CD4-positive, alpha-beta T cell treated with Interleukin-4 for 4 hours (primary cell): ENCODE measurements at places on chromosomes 1 and 21.
A peak's percentile ranks its signal among the peaks of the same experiment; 100 is the strongest.

DNA sequence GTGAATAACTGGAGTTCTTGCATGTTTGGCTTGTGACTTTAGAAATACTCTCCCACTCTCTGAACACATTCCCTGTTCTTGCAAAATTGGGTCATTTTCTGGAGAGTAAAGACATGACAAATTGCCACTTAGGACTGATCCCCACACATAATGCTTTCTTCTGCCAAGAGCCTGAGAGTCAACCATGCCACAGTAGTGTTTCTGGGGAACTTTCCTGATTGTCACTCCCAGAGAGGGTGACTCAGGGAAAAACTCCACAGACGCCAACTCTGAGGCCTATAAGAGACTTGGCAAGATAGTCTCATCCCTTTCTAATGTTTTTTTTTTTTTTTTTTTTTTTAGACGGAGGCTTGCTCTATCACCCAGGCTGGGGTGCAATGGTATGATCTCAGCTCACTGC, 157.8 kb downstream of the ATG4C start:
- no peak for DNase-seq

DNA sequence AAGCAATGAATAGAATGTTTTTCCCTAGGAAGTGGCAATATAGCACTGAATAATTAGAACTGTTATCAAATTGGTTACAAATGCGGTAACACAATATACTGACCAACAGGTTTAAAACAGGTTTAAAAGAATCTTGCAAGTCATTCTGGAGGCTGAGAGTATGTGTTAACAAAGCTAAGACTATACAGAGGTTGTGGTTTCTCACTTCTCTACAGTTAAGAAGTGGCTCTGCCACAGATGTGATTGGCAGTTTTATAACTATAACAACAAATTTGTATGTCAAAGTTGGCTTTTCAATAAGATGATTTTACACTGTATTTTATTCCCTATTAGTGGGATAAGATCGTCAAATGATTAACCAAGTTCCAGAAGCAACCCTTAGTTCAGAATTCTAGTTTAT, 7.1 kb downstream of the ANGEL2 start:
- DNase-seq = peak; percentile 10

- DNase-seq = no peak
Measured at GRCh38 chr1:9534953-9535352, 4.3 kb upstream of the SLC25A33 start.

DNA sequence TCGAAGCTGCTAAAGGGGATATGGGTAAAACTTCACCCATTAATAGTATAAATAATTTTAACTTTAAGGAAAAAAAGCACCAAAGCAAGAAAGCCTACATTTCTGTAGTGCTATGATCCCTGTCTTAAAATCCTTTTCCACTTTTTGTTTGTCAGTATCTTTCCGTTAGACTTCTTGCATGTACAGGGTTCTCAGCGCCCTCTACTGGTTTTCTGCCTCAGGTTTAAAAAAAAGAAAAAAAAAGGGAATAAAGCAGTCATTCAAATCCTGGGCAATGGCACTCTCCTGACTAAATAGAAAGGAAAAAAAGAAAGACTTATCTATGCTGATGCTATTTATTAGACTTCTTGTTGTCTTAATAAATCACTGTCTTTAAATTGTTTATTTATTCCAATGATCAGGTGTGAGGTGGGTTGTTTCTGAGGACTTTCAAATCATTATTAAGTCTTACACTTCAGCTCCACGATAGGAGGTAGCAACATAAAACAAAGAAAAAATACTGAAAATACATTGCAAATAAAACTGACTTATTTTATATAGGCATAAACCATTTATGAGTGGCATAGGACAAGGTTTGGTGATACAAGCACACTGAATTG, 475.4 kb upstream of the NR5A2 start:
- DNase-seq = peak; percentile 24

DNA sequence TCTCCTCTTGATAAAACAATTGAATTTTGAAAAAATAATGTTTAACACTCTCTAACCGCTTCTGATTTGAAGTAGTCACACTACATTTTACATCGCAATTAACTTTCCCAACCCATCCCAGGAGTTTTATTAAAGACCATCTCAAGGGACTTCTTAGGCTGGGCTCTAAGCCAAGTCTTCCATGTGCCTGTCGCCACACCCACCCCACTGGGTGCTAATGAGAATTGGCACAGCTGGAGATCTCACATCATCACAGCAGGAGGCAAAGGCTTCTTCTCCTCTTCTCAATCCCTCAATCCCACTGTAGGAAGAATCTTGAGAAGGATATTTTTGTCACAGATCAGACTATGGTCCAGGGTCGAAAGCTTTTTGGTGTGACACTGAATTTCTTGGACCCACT, 328.9 kb downstream of the NUF2 start:
- DNase-seq = no peak

- DNase-seq = no peak
Measured at GRCh38 chr1:87506147-87506546, 177.5 kb downstream of the LMO4 start.

- no peak for DNase-seq
Measured at GRCh38 chr1:151936653-151937052, 27.3 kb upstream of the THEM4 start.

DNA sequence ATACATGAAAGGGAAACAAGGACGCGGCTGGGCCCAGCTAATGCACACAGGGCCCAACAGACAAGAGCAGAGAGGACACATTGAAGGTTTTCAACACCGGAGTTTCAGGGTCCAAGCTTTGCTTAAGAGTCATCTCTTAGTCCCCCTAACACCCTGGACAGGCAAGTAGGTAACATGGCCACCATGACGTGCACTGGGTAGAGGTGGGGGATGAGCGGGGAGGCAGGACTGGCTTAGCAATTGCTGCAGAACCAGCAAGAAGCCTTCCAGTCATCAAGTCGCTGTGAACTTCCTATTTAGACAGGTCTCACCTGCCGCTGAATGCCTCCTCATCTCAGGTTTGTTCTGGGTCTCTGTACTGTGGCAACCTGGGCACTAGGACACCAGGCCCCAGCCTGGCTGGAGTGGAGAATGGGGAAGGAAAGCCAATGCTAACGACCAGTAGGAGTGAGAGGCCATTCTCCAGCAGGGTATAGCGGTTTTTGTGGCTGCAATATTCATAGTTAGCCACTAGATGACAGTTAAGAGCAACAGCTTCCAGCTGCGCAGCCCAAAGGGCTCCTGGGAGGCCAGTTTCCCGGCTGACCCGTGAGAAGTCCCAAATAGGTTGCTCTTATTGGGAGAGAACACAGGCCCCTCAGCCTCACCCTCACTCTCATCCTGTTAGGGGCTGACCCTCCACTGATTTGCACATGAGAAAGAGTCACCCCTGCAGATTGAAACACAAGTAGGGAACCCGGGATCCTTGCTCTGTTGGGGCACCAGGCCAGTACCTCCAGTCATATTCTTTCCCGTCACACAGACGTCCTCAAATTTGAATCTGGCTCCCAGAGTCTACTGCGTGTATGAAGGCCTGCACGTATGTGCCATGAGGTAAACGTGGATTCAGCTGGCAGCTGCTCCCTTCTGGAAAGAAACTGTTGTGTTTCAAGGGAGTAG, 6.0 kb upstream of the PIGC start:
- peak; percentile 55 for DNase-seq

GRCh38 chr1:239930686-239931262, 160.9 kb upstream of the FMN2 start:
- no peak for DNase-seq

- no peak for DNase-seq
Measured at GRCh38 chr1:9052272-9053049, 17.0 kb downstream of the SLC2A5 start.

GRCh38 chr21:45060089-45060488, 14.3 kb upstream of the ADARB1 start:
- no peak for DNase-seq

DNA sequence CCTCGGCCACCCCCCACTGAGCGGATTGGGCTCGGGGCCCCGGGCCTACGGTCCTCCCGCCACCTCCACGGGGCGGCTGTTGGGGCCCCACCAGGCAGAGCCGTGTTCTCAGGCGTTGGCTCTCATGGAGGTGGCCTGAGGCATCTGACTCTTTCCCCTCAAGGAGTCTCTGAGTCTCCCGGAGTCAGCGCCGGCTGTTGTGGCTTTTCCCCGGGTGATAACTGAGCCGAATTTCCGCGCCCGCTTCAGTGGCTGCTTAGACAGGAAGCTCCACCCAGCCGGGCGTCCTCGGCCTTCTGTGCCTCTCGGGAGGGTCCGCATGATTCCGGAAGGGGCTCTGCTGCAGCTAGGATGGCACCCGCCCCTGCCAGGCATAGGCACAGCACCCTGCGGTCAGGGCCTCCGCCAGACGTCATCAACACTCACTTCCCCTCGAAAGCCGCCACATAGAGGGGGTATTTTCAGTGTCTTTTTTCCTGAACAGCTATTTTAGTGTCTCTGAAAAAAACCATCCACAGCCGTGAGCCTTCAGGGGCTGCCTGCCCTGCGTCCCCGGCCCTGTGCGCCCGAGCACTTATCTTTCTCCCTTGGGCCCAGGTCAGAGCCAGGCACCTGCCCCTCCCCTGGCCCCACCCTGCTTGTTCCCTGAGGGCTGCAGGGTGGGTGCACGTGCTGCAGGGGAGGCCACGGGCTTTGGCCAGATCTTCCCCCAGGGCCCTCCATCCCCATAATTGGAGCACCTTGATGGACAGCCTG, 72.9 kb downstream of the SKI start:
- peak; percentile 94 for DNase-seq

DNA sequence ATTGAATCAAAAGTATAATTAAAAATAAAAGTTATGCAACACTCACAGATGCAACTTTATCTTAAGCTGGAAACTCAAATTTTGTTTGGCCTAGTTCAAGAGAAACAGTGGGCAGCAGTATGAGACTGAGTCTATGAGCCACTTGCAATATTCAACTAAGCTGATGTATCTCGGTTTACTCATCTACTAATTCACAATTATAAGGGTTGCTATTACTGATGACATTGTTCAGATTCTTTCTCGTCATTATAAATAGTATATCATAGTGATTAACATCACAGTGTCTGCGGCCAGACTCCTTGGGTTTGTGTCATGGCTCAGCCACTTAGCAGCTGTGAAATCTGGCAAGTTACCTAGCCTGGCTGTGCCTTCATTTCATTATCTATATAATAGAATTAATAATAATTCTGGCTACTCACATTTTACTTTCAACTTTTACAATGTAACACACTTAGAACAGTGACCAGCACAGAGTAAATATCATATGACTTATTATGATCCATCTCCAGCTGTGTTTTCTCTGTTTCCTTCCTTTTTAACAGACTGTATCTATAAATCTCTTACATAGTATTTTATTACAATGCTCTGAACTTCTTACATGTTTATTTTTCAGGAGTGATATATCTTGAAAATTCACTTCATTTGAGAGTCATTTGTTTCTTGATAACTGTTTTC, 194.3 kb upstream of the RGS18 start:
- DNase-seq = no peak

DNA sequence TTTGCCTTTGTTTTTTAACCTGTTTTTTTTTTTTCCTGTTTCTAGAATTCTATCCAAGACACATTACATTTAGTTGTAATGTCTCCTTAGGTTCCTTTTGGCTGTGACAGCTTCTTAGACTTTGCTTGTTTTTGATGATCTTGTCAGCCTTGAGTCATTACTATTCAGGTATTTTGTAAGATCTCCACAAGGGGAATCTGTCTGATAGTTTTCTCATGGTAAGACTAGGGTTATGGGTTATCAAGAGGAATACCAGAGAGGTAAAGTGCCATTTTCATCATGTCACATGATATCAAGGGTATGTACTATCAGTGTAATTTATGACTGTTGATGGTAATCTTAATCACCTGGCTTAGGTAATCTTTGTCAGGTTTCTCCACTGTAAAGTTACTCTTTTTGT, 99.1 kb upstream of the GFI1 start:
- peak; percentile 27 for DNase-seq

DNA sequence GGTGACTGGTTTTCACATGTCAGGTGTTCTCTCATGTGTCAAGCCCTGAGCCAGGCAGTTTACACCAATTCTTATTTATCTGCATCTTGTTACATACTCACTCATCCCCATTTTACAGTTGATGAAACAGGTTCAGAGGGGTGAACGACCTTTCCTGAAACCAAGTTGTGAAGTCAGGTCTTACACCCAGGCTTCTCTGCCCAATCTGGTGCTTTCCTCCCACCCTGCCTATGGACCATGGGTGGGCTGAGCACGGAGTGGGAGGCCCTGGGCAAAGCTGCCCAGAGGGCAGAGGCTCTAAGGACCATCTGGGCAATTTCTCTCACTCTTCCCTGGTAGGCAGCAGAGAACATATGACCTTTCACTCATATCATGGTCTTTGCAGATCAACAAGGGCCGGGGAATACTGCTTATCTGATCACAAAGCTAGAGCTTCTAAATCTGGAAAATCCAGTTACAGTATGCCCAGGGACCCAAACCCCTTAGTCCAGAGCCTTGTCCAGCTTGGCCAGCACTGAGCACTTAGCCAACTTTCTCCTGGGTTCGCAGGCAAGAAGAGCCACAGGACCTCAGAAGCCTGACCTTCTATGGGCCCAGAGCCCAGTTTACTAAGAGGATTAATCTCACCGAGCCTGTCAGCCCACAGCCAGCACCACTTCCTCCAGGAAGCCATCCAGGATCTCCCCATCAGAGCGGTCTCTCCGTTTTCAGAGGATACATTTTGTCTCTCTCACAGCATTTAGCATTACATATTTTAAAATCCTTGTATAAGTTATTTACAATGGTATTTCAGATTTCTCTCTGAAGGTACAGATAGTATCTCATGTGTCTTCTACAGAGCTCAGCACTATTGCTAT, 16.0 kb upstream of the TTC39A start:
- DNase-seq = no peak

GRCh38 chr21:40796464-40796863, 50.5 kb downstream of the DSCAM start:
- no peak for DNase-seq

GRCh38 chr1:39981945-39982344, 27.0 kb downstream of the MFSD2A start:
- DNase-seq = no peak

DNA sequence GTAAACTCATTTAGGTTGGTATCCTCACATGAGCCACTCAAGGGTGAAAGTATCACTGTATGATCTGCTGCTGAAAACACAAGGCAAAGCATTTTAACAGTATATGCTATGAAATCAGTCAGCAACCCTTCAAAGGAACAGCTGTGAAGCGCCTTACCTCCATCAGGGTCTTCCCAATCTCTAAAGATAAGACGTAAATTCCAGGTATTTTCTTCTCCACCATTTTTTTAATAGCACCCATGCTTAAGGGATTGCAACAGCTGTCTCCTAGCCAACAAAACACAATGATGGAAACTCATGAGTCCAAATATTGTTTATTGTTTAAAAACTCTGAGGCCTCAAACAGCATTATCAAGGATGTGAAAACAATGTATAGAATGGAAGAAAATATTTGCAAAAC, 4.8 kb downstream of the PPT1 start:
- no peak for DNase-seq

DNA sequence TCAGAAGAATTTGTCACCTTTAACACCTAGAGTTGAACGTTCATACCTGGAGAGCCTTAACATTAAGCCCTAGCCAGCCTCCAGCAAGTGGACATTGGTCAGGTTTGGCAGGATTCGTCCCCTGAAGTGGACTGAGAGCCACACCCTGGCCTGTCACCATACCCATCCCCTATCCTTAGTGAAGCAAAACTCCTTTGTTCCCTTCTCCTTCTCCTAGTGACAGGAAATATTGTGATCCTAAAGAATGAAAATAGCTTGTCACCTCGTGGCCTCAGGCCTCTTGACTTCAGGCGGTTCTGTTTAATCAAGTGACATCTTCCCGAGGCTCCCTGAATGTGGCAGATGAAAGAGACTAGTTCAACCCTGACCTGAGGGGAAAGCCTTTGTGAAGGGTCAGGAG, 52.3 kb downstream of the UBE4B start:
- no peak for DNase-seq
